Breast epithelium (tissue), 4 donors: ENCODE measurements at places on chromosomes 6 and 20. TPM values are rescaled to one million over a fixed set of nuclear protein-coding genes. Genes with fewer than 3 reads are reported as not detected.

DNA sequence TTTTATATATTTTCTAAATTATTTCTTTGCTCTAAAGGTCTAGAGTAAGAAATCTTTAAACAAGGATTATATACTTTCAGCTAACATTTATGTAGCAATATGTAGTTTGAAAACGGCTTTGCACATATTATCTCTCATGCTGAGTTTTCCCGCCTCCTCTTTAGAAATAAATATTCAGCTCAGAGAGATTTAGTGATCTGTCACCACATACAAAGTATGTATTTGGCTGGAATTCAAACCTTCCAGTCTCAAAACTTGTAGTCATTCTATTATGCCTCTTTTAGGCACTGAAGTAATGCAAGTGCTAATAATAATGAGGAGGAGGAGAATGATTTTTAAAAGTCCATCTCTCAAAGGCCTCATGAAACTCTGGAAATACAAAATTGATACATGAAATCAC lies 525.0 kb downstream of the GRIK2 start:
- no peaks in the 10 kb centered on the region for H3K4me1 ChIP-seq
- DNase-seq: no peak
- H3K27ac ChIP-seq: no peak overlapping the region

DNA sequence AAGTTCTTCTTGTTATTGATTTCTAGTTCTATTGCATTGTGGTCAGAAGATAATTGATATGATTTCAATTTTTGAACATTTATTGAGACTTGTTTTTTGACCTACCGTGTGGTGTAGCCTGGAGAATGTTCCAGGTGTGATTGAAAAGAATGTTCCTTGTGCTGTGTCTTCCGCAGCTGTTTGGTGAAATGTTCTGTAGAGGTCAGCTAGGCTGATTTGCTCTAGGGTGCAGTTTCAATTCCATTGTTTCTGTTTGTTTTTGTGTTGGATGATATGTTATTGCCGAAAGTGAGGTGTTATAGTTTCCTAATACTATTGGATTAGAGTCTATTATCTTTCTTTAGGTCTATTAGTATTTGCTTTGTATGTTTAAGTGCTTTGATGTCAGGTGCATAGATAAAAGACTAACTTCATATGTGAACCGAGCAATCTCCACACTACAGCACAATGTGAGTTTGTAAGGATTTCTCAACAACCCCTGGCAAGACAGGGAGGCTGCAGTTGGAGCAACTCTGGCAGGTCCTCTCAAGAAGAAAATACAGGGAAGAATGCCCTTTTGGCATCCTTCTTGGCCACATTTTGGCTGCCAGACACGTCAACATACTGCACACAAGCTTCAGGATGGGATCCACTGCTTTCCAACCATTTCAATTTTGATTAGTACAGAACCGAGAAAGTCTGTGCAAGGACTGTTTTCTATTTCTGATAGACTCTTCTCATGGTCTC lies 320.7 kb downstream of the RNF144B start:
- no peaks in the 10 kb centered on the region for H3K4me1 ChIP-seq
- DNase-seq: peak; percentile 62

DNA sequence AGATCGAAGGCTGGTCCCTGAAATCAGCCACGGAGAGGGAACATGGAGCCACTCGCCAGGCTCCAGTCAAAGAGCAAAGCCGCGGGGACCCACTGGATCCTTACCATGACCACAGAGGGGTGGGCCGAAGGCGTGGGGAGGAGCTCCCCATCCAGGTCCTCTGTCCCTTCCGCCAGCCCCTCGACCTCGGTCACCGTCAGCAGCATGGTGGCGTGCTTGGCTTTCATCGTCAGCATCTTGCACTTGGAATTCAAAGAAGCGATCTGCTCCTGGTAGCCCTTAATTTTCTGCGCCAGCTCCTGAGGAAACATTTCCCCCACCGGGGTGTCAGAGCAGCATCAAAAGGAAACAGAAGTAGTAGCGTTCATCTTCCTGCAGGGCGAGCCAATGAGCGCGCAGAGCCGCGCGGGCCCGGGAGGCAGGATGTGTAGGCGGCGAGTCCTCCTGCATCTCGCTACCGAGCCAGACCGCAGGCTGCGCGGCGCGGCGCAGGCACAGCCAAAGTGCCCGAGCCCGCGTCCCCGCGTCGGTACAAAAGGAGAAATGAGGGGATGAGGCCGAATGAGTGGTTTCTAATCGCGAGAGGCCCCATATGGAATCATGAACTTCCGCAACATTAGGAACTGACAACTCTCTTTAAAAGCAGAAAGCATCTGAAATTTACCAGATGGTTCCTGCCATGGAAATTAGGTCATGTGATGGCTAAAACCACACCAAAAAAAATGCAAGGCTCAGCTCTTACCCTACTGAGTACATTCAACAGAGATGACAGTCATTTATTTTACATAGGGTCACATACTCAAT lies 335.2 kb downstream of the SYNE1 start:
- peak overlapping the region; percentile 82 for H3K27ac ChIP-seq
- H3K36me3 ChIP-seq: no peaks in the 10 kb centered on the region
- no peaks in the 10 kb centered on the region for H3K27me3 ChIP-seq
- peak overlapping the region; percentile 70 for H3K4me3 ChIP-seq

DNA sequence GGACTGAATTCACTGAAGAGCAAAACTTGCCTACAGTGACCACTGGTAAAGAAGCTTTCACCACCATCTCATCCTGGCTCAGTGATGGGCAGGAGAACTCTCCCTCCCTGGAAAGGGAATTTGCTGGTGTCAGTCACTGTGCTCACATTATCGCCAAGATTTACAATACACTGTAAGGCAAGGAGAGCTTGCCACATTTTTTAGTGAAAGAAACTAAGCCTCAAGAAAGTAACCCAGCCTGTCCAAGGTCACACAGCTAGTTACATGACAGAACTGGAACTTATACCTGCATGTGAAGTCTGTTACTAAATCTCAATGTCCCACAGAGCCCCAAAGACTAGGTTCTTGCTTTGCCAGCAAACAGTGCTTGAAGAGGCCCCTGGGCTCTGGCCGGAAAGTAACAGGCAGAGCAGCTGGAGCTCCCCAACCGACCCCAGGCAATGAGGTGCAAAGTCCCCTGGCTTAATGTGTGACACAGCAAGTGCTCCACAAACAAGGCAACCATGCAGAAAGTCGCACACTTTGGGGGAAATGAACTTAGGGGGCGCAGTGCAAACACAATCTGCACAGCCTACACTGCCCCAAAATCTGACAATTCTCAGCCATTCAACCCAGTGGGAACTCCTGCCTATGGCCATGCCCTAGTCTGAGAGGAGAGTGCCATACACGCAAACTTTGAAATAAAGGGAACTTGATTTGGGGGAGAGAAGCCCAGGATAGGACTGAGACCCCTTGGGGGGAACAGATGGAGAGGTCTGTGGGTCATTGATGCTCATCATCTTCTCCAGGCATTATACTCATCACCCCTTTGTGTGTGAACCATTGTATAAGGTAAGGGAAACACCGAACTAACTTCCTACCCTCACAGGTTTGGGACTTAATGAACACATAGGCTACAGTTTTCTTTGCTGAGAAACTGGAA lies 1.9 kb downstream of the BCL2L1 start:
- H3K27me3 ChIP-seq: no peaks in the 10 kb centered on the region
- peak overlapping the region; percentile 100 for H3K27ac ChIP-seq
- H3K36me3 ChIP-seq: no peaks in the 10 kb centered on the region
- H3K4me3 ChIP-seq: peak overlapping the region; percentile 63
- peaks cover 34% of the 10 kb centered on the region for H3K4me1 ChIP-seq
- no peak for DNase-seq

DNA sequence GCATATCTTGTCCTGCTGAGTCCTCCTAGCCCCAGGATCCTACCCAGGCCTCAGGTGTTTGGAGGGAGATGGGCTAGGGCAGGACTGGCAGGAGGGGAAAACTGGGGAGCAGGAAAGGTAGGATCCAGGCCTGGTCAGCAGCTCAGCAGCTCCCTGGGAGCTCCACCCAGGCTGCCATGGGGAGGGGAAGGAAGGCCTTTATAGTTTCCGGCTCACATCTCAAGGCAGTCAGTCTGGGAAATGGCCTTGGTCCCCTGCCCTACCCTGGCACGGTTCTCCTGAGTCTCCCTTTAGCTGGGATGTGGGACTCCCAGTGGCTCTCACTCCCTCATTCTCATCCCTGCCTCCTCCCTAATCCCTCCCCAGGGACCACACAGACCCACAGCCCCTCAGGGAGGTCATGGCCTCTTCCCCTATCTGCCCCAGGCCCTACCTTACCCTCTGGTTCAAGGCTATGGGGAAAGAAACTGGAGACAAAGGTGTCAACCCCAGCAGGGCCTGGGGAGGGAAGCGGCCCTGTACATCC lies 1.6 kb downstream of the SLC44A4 start:
- peak overlapping the region; percentile 59 for H3K27ac ChIP-seq
- H3K4me1 ChIP-seq: no peaks in the 10 kb centered on the region
- H3K27me3 ChIP-seq: no peaks in the 10 kb centered on the region
- DNase-seq: no peak

DNA sequence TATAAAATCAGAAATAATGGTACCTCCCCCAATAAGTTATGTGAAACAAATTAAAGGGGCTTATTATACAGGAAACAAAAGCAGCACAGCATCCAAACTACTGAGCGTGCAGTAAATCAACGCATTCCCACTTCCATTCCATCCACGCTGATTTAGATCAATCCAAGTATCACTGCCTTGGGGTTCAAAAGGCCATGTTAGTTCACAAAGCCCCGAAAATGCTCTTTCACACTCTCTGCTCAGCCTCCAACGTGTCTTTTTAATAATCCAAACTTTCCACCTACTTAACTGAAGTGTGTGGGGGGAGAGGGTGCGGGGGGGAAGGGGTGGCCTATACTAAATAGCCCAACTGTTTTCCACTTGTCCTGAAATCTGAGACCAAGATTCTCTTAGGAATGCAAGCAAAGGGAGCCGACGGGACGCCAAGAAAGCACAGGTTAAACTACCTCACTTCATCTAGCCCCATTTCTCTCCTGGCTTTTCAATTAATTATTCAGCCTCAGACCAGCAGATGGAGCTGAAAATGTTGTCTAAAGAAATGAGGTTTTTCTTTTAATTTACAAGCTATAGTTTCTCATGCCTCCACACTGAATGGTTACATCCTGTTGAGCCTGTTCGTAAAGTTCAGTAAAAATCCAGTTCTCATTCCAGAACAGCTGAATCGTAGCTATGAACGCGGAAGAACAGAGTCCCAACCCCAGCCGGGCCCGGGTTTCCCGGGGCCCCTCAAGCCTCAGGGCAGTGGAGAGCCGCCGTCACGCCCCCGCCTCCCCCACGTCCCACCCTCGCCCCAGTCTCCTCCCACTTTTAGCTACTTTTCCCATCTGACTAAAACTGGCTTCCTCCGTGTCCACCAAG lies 1.0 kb upstream of the NXT1 start:
- no peaks in the 10 kb centered on the region for H3K27me3 ChIP-seq
- H3K27ac ChIP-seq: peak overlapping the region; percentile 99
- DNase-seq: peak; percentile 77
- no peaks in the 10 kb centered on the region for H3K4me1 ChIP-seq

- H3K36me3 ChIP-seq: no peaks in the 10 kb centered on the region
- H3K27ac ChIP-seq: no peak overlapping the region
- H3K4me1 ChIP-seq: no peaks in the 10 kb centered on the region
- H3K4me3 ChIP-seq: no peak overlapping the region
- DNase-seq: no peak
- H3K27me3 ChIP-seq: no peaks in the 10 kb centered on the region
Measured at GRCh38 chr6:151001387-151002056, 136.0 kb downstream of the MTHFD1L start.

DNA sequence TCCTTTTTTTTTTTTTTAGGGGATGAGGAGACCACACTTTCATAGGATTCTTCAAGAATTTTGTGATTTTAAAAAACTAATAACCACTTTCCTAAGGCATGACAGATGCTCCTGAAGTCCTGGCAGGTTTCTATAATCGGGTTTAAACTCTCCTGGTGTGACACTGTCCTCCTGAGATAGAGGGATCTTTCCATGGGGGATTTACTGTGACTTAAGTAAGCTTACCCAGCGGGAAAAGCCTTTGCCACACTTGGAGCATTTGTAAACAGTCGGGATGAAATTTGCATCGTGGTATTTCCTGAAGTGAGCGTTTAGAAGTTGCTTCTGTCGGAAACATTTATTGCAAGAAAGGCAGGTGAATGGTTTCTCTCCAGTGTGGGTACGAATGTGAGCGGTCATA lies 16.6 kb downstream of the CTCFL start:
- DNase-seq: no peak
- H3K36me3 ChIP-seq: no peaks in the 10 kb centered on the region
- H3K4me1 ChIP-seq: no peaks in the 10 kb centered on the region
- no peak overlapping the region for H3K4me3 ChIP-seq
- no peaks in the 10 kb centered on the region for H3K27me3 ChIP-seq

- DNase-seq: no peak
- no peak overlapping the region for H3K4me3 ChIP-seq
- H3K4me1 ChIP-seq: no peaks in the 10 kb centered on the region
- no peak overlapping the region for H3K27ac ChIP-seq
- H3K27me3 ChIP-seq: no peaks in the 10 kb centered on the region
Measured at GRCh38 chr20:61599061-61599531, 347.0 kb downstream of the CDH4 start.

GRCh38 chr20:48740292-48740649 lies 87.5 kb downstream of the PREX1 start:
- no peak overlapping the region for H3K4me3 ChIP-seq
- no peaks in the 10 kb centered on the region for H3K4me1 ChIP-seq
- no peaks in the 10 kb centered on the region for H3K36me3 ChIP-seq
- DNase-seq: no peak
- no peak overlapping the region for H3K27ac ChIP-seq
- H3K27me3 ChIP-seq: no peaks in the 10 kb centered on the region

- H3K36me3 ChIP-seq: no peaks in the 10 kb centered on the region
- no peaks in the 10 kb centered on the region for H3K4me1 ChIP-seq
- DNase-seq: no peak
- H3K27ac ChIP-seq: no peak overlapping the region
- H3K27me3 ChIP-seq: no peaks in the 10 kb centered on the region
Measured at GRCh38 chr20:11394145-11394833, 523.4 kb upstream of the BTBD3 start.

- no peak overlapping the region for H3K4me3 ChIP-seq
- H3K27ac ChIP-seq: no peak overlapping the region
- H3K27me3 ChIP-seq: no peaks in the 10 kb centered on the region
- H3K36me3 ChIP-seq: no peaks in the 10 kb centered on the region
- no peaks in the 10 kb centered on the region for H3K4me1 ChIP-seq
Measured at GRCh38 chr20:41635158-41635557, 17.0 kb upstream of the CHD6 start.

DNA sequence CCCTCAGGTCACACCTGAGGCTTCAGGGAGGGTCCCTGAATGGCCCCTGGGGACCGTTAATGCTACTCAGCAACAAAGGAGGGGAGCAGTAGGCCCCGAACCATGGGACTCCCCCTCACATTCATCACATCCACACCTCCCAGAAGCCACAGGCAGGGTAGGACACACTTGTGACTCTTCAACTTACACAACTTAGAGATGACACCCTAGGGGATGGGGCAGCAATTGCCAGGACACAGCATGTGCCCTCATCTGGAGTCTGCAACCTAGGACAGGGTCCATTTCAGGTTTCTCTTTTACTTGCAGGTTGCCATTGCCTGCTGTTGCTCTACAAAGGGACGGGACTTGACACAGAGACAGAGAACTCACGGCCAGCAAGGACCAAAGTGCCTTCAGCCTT lies 770 bp downstream of the ULBP3 start:
- H3K4me3 ChIP-seq: peak overlapping the region; percentile 49
- DNase-seq: no peak
- no peaks in the 10 kb centered on the region for H3K4me1 ChIP-seq
- no peak overlapping the region for H3K27ac ChIP-seq
- H3K27me3 ChIP-seq: no peaks in the 10 kb centered on the region

GRCh38 chr6:2651536-2651935 lies 99.2 kb downstream of the MYLK4 start:
- no peak overlapping the region for H3K4me3 ChIP-seq
- DNase-seq: no peak
- no peak overlapping the region for H3K27ac ChIP-seq

The CALHM4 gene
- not detected for total RNA-seq

The METTL24 gene
- 0.96 TPM for total RNA-seq

The CDSN gene
- total RNA-seq: not detected

The CLPSL1 gene
- total RNA-seq: not detected

The SYCP2 gene
- total RNA-seq: 12.5 TPM
